ENCODE measurements at places on chromosomes 6 and 20.

- no peak for DNase-seq
These were observed 190.1 kb downstream of the SCP2D1 start for GRCh38 chr20:19003366-19004336.

DNA sequence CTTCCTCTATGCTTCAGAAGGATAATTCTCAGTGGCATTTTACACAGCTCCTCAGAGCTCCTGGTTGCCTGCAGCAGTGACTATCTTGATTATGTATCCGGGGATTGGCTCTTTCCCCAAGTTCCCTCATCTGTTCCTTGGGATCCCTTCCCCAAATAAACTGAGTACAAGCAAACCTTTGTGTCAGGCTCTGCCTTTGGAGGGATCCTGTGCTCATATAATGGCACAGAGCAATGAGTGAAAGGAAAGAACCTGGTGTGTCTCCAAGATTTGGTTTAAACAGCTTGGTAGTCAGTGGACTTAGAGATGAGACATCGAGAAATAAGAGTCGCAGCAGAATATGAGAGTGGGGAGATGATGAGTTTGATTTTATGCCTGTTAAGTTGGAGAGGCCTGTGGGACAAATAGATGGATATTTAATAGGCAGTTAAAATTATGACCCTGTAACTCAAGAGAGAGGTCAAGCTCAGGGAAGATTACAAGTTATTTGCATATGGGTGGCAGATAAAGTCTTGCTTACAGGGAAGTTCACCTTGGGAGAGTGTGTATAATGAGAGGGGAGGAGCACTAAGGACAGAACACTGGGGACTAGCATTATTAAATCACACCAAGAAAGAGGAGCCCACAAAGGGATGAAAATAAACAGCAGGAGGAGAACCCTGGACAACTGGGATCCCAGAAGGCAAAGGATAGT lies 44.1 kb upstream of the GCLC start:
- DNase-seq, result no peak

GRCh38 chr6:166032366-166033200 lies 135.1 kb downstream of the TBXT start:
- no peak for DNase-seq

DNA sequence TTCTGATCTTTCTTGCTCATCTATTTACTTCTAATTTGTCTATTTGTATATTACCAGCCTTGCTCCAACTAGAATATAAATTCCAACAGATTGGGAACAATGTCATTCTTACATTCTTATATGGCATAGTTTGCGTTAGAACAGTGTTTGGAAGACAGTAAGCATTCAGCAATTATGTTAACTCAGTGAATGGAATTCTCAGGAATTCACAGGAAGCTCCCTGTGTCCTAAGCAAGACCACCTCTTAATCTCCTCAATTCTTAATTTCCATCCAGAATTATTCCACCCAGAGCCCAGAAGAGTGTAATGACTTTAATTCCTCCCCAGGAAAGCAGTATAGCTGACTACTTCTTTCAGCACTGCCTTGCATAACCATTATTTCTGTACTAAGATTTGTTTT lies 18.2 kb upstream of the HS3ST5 start:
- DNase-seq, result no peak

DNA sequence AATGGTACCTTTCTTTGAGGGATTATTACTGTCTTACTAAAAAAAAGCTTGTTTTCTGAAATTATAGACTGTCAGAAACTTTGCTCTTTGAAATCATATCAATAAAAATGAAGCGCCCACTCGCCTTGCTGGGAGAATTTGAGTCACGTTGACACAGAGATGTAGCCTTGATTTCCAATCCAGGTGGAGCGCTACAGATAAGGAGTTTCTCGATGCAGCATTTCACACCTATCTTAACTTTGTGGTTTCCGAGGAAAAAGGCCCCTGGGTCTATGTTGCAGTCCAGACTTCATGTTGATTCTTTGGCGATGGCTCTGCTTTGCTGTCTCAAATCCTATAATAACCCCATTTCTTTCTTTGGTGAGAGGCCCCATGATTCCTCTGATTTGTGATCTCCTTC lies 158.1 kb upstream of the ARG1 start:
- DNase-seq, result no peak

GRCh38 chr6:161292650-161293281 lies 18.9 kb upstream of the AGPAT4 start:
- no peak for DNase-seq

GRCh38 chr6:149164199-149164750 lies 153.2 kb upstream of the TAB2 start:
- no peak for DNase-seq

DNA sequence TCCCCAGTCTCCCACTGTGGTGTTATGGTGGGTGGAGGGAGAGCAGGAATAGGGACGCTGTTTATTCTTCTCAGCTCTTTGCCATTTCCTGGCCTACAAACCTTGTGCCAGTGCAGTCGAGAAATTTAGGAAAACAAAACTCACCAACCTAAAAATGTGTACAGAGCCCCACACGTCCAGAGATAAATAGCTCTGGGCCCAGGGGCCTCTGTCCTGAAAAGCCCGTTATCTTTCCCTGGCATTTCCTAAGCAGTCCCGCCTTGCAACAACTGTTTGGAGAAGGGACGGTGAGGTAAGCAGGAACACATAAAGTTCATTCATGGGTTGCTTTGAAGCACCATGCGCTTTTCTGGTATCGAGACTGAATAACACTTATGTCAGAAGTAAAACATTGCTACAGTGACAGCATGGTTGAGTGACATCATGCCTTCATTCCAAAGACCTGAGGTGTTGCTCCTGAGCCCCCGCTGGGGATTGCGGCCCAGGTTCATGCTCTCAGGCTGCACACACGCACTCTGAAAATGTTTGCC lies 80.1 kb upstream of the NXT1 start:
- DNase-seq, result no peak

DNA sequence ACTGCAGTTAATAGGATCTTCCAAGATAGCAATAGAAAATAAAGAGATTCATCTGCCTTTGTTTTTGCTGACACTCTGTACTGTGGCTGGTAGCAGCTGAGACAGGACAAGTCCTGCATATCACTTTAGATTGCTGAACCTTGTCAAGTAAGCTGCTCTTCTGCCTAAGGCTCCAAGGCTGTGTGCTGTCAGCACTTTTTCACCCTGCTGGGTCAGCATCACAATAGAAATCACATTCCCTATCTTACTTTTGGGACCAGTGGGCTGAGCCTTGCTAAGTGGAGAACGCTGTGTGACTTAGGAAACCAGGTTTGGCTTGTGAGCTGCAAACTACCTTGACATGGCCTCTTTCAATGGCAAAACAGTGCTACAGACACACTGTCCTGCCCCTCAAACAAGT lies 263.9 kb downstream of the FRK start:
- DNase-seq, result no peak

GRCh38 chr20:609371-609964 lies 641 bp downstream of the TCF15 start:
- DNase-seq, result no peak

GRCh38 chr6:53794720-53795339 lies at the start of gene LRRC1:
Gene LRRC1, plus strand, starts transcription at chr6:53795005. Its CDS starts 252 bp downstream, at chr6:53795257.
- DNase-seq, result peak; percentile 44

- DNase-seq, result no peak
These were observed 230.1 kb upstream of the SUPT3H start for GRCh38 chr6:45607798-45608197.

DNA sequence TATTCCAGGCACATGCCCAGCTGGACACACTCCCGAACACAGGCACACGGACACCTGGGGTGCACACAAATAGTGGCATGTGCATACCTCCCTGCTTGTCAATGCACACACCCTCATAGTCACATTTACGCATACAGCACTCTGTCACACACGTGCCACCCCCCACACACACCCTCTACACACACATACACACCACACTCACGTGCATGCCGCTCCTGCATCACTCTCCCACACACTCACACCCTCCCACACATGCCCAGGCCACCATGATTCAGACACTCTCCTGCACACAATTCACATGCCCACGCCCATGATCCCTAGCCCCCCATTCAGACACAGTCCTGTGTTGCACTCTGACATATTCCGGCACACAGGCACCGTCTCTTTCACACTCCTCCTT lies 13.0 kb downstream of the SIRPA start:
- no peak for DNase-seq

GRCh38 chr6:125524356-125524755 lies 222.6 kb upstream of the HDDC2 start:
- DNase-seq, result no peak

DNA sequence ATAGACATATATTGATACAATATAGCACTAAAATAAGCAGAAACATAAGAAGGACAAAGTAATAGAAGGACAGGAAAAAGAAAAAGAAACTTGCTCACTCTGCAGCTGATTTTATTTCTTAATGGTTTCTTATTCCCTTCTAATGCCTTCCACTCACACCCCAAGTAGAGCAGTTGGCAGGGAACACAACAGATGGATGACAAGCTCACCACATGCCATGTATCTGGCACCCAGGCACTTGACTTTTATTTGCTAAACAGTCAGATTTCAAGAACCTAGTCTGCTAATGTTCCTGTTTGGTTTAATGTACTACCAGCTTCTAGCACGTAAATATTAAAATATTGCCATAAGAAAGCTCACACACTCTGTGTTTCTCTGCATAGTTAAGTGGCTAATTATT lies 87.1 kb downstream of the COL19A1 start:
- DNase-seq, result no peak

DNA sequence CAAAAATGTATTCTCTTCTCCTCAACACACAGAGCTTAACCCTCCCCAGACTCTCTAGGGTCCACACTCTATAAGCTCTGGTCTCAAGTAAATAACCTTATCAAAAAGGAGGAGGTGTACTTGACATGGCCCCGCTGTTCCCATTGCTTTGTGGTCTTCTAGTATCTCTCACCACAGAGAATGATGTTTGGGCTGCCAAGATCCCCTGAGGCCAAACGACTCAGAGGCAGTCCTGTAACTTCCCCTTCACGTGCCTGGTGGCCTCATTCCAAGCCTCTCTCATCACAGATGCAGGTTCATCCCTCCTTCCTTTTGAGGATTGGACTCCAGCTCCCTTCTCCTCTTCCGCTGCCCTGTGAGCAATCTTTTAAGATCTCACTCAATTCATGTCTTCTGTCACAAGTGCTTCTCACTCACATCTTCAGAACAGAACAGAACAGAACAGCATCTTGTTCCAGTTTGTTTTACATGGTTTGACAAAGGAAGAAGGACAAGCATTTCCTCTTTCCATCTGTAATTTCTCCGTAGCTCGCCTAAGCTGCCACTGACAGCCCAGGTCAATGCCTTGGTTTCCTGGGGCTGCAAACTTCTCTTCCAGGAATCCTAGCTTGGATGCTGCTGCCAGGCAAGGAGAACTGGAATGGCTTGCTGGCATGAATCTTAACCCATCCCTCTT lies 541.5 kb downstream of the CD83 start:
- DNase-seq, result no peak

DNA sequence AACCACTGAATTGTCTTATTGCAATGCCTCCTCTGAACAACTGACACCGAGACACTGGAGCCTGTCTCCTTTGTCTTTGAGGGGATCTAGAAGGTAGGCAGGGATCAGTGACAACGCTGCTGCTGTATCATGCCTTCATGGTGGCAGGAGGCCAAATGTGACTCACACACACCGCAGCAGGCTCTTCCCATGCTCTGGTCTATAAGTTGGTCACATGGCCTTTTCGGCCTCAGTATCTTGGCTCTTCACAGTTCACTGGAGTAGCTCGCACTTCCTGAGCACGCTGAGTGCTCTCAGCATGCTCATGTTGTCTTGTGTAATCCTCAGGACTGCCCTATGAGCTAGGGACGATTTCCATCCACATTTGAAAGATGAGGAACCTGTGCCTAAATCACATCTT lies 167.4 kb upstream of the PCSK2 start:
- DNase-seq, result no peak

DNA sequence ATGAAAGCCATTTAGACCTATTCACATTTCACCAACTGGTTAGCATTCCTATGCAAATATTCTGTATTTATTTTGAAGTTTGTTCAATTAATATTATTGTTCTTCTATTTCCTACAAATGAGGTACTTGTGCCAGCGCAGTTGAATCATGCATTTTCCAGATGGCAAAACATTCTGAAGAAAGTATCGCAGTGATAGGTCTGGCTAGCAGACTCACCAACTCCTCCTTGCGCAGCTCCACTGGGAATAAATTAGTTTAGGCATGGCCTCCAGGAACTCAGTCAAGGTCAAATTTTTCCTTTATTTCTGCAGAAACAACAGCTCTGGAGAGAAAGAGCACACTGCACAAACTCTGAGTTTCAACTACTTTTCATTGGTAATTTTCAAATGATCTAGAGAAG lies 437.7 kb downstream of the COL12A1 start:
- DNase-seq, result no peak

- no peak for DNase-seq
These were observed 67.3 kb downstream of the RNF144B start for GRCh38 chr6:18454446-18454845.

DNA sequence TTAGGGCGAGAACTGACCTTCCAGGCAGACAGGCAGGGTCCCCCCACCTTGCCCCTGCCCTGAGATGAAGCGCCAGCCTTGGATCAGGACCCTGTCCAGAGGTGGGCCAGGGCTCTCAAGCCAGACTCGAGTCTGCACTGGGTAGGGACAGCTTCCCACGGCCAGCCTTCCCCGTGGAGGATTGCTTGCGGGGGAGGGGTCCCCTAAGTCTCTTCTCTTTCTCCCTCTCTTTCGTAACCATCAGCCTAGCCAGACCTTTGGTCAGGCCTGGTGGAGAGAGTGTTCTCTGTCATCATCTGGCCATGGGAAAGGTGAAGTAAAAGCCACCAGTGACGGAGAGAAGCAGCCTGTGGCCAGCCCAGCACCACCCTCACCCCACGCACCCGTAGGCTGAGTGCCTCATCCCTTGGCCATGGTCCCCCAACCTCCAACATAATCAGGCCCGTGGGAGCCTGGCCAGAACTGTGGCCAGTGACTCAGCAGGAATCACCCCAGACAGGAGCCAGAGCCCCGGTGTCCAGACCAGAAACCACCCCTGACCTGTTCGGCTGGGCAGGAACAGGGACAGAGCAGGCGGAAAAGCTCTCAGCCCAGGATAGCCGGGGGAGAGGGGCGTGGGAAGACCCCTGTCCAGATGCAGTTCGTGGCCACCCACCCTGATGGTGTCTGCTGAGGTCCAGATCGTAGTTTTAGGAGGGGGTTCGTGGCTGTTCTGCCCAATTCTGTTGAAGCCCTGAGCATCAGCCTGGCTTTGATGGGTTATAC lies 47.1 kb downstream of the SNAI1 start:
- DNase-seq, result no peak

GRCh38 chr6:40164345-40164755 lies 230.1 kb upstream of the MOCS1 start:
- DNase-seq, result no peak

- no peak for DNase-seq
These were observed 14.8 kb downstream of the APMAP start for GRCh38 chr20:24977797-24978196.

- no peak for DNase-seq
These were observed 147.9 kb downstream of the HAO1 start for GRCh38 chr20:7792150-7792869.

DNA sequence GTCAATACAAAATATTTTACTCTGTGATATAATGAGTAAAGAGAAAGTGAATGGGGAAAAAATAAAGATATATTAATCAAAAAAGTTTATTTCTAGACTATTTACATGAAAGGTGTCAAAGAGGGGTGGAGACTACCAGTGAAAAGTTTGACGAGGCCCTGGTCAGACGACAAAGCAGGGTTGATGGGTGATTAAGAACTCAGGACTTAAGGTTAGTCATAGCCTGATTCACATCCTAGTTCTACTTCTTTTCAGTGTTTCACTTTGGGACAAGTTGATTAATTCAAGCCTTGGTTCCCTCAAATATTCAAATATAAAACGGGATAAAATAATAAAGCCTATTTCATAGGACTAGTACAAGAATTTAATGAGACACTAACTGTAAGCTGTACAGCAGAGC lies 178.2 kb upstream of the HS3ST5 start:
- no peak for DNase-seq

GRCh38 chr20:16483024-16483423 lies 90.2 kb downstream of the KIF16B start:
- no peak for DNase-seq

All from GM12878 (cell line).